ENCODE measurements at places on chromosomes 16 and 17.

DNA sequence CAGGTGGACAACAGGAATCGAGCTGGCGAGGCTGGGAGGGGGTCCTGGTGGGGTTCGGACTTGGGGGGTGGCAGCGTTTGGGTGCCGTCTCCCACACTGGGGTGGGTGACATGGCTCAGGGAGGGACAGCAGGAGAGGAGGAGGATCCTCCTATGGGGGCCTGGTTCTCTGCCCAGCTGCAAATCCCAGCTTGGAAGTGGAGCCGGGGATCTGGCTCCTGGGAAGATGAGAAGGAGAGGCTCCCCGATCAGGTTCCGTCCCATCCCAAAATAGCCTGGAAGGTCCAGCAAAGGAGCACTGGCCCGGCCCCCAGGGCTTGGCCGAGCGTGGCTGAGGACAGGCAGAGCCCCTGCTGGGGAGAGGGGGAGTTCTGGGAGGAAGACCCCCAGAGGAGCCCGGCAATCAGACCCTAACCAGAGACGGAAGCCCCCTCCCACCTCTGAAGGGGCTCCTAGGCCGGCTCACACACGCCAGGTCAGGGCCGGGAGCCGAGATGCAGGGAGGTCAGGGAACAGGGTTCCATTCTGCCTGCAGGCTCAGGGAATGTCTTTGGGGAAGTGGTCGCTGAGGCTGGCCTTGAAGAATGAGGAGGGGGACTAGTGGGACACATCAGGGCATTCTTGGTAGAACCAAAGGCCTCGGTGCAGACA, 143.7 kb downstream of the ENGASE start:
- no peak for DNase-seq

DNA sequence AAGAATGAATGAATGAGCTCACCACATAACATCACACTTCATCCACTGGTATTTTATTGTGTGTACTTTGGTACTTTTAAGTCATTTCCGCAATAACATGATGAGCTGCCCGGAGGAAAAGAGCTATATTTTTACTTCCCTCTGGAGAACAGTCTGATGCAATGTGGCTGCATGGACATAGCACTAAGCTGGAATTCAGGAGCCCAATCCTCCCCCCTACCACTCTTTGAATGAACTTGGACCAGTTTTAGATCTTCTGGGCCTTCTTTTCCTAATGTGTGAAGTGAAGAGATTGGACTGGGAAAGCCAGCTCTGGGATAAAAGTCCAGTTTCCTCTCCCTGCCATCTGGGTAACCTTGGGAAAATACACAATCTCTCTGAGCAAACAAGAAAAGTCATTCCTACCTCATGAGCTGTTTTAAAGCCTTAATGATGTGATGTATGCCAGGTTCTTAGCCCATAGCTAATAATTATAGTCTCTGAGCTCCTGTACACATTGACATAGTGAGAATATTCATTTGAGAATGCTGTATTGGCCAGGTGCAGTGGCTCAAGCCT, 79.3 kb downstream of the ABCC12 start:
- DNase-seq = no peak

GRCh38 chr17:54891176-54891821, 9.4 kb upstream of the TOM1L1 start:
- peak; percentile 51 for DNase-seq

- DNase-seq = no peak
Observed at GRCh38 chr17:4135489-4135888, 7.3 kb downstream of the ZZEF1 start.

DNA sequence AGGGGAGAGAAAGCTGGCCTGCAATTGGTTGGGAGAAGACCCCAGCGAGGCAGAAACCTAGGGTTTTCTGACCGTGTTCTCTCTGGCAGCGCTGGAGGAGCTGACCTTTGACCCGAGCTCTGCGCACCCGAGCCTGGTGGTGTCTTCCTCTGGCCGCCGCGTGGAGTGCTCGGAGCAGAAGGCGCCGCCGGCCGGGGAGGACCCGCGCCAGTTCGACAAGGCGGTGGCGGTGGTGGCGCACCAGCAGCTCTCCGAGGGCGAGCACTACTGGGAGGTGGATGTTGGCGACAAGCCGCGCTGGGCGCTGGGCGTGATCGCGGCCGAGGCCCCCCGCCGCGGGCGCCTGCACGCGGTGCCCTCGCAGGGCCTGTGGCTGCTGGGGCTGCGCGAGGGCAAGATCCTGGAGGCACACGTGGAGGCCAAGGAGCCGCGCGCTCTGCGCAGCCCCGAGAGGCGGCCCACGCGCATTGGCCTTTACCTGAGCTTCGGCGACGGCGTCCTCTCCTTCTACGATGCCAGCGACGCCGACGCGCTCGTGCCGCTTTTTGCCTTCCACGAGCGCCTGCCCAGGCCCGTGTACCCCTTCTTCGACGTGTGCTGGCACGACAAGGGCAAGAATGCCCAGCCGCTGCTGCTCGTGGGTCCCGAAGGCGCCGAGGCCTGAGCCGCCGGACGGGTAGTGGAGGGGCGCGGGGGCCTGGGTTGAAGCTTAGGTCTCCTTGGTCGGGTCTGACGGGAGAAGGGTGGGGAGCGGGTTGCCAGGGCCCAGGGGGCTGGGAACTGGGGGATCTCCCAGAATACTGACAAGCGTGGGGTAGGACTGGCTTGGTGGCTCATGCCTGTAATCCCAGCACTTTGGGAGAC, 7.4 kb upstream of the PYDC1 start:
- DNase-seq = no peak

GRCh38 chr16:56320056-56320455, 105.3 kb downstream of the AMFR start:
- DNase-seq = no peak

DNA sequence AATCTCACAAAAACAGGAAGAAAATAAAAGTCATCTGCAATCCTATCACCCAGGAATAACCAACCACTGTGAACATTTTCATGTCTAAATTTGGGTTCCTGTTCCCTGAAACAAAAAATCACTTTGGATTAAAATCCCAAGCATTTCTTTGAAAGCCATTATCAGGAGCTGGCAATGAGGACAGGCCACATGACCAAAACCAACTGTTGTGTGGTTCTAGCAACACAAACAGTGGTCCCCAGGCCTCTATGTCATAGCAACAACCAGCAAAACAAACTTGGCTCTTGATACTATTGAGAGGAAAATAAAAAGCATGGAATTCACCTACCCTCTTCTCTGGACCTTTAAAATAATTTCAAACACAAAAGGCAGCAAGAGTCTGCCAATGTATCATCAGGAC, 252.5 kb downstream of the SLC39A11 start:
- DNase-seq = no peak

DNA sequence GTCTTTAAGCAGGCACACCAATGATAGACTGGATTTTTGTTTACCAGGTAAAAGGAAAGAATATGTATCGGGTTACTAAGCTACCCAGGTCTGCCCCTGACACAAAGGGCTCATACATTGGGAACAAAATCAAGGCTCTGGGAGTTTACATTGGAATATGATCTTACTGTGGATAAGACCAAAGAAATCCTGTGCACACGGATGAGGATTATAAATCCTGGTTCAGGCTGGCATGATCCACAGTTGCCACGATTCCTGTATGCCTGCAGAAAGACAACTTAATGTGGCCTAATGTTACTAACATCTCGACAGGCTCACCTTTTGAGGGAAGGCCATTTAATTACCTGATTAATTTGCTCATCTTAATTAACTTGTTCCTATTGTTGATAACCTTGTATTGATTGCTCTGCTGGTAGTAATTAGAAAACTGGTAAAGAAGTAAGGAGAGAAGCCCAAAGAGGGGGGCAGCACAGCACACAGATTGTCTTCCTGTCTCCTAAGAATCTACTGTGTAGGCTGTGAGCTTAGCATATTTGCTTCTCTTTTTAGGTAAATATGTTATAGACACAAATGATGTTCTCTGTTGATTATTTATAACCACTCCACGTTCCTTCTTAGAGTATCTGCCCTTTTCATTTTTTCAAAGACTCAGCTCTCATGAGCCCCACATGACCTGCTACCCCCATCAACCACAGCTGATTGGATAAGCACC, 51.0 kb upstream of the TOX3 start:
- DNase-seq = no peak

- DNase-seq = peak; percentile 30
Observed at GRCh38 chr17:56203430-56203829, 50.2 kb downstream of the ANKFN1 start.

DNA sequence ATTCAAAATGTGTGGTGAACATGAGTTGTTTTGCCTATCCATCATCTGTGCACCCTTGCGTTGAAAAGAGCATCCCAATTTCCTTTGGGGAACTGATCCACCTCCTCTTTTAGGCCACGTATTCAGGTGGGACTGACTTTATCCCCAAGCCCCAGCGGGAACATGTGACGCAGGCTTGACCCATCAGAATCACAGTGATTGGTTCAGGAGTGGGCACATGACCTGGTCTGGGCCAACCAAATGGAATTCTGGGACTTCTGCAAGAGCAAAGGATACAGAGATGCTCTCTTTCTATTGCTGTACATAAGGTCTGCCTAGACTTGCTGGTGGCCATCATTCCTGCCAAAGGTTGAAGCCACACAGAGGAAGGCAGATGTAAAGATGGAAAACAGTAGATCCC, 158.9 kb downstream of the IRX5 start:
- no peak for DNase-seq

Data from LoVo (cell line).